ENCODE measurements at places on chromosomes 16 and 17.

GRCh38 chr16:81830845-81831540 is 51.9 kb downstream of the PLCG2 start:
- no peak for DNase-seq

DNA sequence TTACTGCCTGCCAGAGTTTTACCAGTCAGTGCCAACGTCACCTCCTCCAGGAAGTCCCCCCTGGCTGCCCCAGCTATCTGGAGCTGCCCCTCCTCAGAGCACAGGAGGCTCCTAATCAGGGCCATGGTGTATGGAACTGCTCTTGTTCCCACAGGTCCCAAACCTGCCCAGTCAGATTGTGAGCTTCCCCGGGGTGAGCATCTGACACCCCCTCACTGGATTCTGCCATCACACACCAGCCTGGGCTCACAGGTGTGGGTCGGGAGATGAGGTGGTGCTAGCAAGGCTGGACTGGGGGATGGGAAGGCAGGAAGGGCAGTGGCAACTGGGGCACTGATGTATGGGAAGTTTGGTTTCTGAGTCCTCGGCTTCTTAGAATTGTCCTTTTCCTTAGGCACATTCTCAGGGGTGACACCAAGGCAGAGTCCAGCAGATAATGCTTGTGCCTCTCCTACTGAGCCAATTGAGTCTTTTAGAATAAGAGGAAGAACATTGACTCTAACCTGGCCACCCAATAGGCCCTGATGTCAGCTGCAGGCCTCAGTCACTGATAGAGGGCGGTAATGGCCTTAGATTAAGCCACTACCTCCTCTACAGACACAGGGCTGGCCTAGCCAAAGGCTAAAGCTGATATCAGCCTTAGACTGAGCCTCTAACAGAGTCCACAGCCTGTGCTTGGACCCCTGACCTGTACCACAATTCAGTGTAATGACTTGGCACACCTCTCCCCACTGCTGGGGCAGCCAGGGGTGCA is 107.9 kb downstream of the WSCD1 start:
- no peak for DNase-seq

- peak; percentile 28 for DNase-seq
Measured at GRCh38 chr17:37147301-37147812, 198.6 kb downstream of the AATF start.

DNA sequence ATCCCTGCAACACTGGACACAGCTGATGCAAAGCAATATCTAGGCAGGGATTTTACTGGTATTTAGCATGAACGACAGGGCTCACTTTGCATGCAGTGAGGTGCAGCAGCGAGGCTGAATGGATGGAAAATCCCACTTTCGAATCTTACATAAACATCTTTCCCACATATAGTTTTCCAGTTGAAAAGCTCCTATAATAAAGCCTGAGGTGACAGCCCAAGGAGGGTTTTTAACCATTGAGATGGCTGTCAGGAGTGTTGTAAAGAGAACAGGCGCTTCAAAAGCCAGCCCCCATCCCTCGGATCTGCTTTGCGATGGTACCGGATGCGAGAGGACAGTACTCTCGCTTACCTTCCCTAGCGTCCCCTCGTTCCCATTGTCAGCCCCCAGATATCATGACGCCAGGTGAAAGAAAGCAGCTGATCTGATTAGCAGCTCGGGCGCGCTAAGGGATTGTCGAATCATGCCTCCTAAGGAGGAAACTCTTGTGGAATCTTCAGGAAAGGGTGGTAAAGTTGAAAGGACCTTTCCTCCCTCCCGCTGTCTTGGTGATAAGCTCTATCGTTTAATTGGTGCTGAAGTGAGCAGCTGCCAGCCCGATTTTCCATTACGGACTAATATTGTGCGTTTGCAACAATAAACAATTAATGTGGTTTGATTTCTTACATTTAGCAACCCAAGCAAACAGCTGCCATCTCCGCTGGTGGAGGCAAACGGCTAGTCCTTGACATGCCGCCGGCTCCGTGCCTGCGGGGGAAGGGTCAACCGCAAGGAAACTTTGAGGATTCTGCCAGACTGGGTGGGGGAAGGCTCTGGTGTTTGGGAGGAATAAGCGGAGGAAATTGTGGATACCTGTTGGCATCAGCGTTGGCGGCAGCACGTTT is 1.8 kb downstream of the CDH8 start:
- peak; percentile 34 for DNase-seq

DNA sequence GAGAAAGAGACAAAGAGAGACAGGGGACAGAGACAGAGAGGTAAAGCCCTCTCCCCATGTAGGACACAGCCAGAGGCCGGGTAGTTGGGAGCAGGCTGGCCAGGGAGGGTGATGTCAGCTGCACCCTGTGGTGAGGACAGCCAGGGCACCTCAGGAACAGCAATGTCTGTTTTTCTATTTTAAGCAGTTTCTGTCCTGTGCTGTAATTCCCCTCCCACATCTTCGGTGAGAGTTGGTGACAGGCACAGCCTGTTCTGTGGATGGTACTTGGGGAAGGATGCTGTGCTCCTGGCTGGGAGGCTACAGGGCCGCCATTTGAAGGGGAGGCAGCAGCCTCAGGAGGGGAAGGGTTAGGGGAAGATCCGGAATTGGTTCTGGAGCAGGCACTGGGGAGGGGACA is 163.5 kb downstream of the SDK2 start:
- DNase-seq = no peak

- DNase-seq = no peak
Measured at GRCh38 chr17:47875011-47875985, 20.7 kb upstream of the SP2 start.

DNA sequence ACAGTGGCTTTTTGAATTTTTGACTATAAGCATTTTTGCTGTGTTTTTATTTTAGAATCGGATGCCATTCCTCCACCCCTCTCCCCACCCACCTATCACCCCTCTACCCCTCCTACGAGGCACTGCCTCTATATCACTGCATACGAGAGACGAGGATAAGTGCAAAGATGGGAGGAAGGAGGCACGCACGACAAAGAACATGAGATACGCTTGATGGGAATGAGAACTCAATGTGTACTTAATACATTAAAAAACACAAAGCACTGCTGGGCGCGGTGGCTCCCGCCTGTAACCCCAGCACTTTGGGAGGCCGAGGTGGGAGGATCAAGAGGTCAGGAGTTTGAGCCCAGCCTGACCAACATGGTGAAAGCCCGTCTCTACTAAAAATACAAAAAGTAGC is 8.8 kb upstream of the USP43 start:
- DNase-seq = no peak

DNA sequence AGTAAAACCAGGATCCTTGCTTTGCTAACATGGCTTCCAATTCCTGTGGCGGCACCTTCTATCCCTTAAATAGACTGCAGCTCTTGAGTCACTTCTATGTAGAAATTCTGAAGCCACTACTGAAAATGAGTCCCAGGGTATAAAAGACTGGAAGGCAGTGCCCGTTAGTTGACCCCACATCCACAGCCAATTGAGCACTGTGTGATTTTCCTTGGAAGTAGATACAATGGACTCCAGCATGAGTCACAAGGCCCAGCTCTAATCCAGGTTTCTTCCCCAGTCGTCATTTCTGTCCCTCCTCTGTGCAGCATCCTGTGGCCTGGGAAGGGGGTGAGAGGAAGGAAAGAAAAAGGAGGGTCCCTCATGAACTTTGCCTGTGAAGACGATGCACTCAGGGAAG is 69.5 kb downstream of the HLF start:
- DNase-seq = no peak

- no peak for DNase-seq
Measured at GRCh38 chr17:73478768-73479424, 165.3 kb downstream of the SDK2 start.

DNA sequence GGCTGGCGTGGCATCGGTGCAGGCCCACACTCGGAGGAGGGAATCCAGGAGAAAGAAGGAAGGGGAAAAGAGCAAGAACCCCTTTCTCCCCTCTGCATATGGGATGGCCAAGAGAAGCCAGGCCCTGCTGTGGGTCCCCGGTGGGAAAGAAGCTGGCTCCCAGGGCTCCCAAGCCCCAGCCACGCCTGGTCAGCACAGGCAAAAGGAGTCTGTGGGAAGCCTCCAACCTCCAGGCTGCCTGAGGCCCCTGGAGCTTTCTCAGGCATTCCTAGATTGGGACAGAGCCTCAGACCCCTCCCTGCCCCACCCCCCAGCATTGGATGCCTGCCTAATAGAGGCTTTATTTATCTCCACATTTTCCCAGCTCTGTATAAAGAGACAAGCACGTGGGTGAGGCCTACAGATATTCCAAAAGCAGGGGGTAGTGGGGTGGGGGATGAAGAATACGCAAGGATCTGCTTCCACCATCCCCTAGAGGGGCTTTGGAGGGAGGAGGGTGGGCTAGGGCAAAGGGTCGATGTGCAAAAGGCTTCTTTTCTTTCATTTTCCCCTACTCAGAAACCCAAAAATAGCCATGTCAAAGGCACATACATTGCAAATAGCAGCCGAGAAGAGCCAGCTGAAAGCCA is 56.4 kb downstream of the MPRIP start:
- no peak for DNase-seq

- DNase-seq = peak; percentile 66
Measured at GRCh38 chr17:67377488-67378453, 690 bp downstream of the PITPNC1 start.

- no peak for DNase-seq
Measured at GRCh38 chr16:72876221-72876620, 171.7 kb downstream of the ZFHX3 start.

- DNase-seq = no peak
Measured at GRCh38 chr17:58335061-58335731, 6.6 kb upstream of the TSPOAP1 start.

GRCh38 chr16:15533386-15533785 is 99.0 kb downstream of the BMERB1 start:
- no peak for DNase-seq

DNA sequence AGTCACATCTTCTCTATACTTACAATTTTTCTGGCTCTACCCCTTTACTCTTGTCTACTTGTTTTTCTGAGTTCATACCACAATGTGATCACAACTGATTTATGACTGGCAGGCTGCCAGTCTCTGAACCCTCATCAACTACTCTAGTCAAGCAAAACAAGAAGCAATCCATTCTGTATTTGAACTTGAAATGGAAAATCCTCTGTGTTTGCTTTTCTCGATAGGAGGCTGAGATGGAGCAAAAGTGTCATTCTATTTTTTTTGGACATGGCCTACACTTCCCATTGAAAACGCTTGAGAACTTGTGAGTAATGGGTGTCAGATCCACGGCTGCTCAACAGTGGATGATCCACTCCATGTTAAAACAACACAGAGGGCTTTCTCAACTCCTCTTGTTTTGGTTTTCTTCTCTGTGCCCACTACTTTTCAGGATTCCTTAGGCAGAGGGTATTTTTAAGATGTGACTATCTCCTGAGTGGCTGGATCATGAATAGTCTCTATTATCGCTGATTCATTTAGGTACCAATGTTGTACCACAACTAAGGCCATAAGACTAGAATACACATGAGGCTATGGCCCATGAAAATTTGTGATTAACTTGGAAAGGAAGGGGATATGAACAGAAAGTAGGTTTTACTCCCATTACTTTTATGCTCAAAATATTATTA is 11.7 kb downstream of the TMEM100 start:
- DNase-seq = peak; percentile 58

- no peak for DNase-seq
Measured at GRCh38 chr17:18246109-18246725, 12.3 kb downstream of the FLII start.

DNA sequence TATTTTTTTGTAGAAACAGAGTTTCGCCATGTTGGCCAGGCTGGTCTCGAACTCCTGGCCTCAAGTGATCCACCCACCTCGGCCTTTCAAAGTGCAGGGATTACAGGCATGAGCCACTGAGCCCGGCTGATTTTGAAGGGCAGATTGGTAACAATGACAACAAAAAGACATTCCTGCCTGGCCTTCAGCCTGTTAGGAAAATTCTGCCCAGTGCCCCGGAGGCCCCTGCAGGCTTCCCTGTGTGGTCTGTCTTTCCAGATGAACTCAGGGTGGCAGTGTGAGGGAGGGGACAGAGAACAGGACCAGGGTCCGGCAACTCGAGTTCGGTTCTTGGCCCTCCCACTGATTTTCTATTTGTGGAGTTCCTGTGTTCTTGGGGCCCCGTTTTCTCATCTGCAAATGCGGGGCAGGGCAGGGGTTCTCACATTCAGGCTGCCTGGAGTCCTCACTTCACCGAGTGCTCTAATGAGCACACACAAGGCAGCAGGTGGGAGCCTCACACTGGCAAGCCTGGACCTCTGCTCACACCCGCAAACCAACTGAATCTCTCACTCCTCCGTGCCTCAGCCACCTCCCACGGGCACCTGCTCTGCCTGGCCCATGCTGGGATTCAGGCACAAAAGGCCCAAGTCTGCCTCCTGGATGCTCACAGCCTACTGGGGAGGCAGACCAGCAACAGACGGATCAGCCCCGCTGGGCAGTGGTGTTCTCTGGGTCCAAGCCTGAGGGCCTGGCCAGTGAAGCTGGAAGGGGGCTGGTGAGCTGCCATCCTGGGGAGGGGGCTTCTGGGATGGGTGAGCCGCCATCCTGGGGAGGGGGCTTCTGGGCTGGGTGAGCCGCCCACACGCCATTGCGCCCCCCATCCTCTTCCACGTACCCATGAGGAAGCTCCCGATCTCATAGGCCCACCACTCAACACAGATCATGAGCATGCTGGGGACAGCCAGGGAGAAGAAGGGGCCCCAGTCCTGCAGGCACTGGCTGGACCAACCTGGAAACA is 10.3 kb downstream of the SLC47A2 start:
- no peak for DNase-seq

- no peak for DNase-seq
Measured at GRCh38 chr17:10447026-10447931, 22.1 kb downstream of the MYH4 start.

GRCh38 chr17:34312080-34312479 is 7.2 kb upstream of the CCL8 start:
- no peak for DNase-seq

DNA sequence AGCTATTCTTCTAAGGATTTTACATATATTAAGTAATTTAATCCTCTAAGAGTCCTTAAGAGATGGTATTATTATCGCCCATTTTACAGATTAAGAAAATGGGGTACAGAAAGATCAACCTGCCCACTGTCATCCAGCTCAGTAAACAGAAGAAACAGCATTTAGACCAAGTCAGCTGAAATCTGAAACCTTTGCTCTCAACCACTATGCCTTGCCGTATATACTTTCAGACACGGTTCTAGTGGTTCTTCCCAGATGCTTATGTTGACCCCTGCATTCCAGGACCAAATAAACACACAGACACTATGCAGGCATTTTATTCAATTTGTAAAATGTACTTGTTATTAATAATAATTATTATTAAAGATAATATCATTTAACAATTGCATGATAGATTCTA is 854.8 kb downstream of the KCNJ2 start:
- no peak for DNase-seq

All from NCI-H2081 (cell line).